ENCODE measurements at places on chromosomes 16 and 17.
A peak's percentile ranks its signal among the peaks of the same experiment; 100 is the strongest.

DNA sequence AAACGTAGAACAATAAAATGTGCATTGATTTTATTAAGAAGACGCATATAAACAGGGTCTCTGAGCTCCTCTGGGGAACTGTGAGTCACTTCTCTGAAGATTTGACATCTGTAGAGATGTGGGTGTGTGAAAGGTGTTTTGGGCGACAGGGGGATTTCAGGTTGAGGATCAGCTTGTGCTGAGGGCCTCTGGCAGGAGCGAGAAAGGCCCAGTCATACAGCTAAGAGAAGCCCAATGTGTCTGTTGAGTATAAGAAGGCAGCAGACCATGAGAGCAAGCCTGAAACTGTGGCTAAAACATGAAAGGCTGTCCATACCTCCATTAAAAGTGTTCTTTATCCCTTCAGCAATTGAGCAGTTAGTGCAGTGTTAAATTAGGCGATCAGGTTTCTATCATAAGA lies 406.5 kb upstream of the MON1B start:
- DNase-seq = no peak

- DNase-seq = no peak
These were observed 1104.1 kb downstream of the CDH11 start for GRCh38 chr16:64017796-64018195.

GRCh38 chr16:3726021-3726687 lies 8.8 kb upstream of the TRAP1 start:
- DNase-seq = no peak

GRCh38 chr16:4788489-4788889 lies 344 bp upstream of the SEPTIN12 start:
- DNase-seq = no peak

GRCh38 chr17:6421700-6422604 lies 13.0 kb downstream of the AIPL1 start:
- DNase-seq = peak; percentile 77

DNA sequence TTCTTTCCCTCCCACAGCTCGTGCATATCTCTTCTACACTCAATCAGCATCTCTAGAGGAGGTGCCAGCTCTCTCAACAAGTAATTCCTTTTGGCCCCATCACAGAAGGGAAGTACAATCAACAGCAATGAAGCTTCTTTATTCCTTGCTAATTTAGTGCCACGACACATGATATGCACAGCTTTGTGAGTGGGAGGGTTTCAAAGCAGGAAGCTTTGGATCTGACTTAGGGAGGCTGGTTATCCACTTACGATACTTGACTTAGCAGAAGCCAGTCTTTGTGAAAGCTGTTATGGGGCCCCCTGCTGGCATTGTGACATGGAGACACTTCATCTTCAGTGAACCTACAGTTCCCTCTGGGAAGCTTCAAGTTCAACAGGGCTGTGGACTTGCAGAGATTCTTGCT lies 81.0 kb downstream of the TMEM100 start:
- peak; percentile 44 for DNase-seq

GRCh38 chr17:81888988-81889595 lies 2.3 kb downstream of the ALYREF start:
- no peak for DNase-seq

DNA sequence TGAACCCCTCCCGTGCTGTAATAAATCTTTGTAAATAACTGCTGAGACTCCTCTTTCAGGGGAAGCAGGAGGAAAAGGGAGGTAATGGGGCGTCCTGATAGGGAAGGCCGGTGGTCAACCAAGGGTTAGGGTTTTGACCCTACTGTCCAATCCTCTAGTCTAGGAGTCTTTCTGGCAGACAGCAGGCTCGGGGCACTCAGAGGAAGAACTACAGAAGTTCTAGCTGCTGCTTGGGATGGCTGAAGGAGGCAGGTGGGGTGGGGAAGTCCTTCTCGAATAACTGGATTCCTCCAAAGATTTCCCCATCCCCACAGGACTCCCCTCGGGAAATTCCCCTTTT lies 387 bp upstream of the STARD3 start:
- DNase-seq = no peak

DNA sequence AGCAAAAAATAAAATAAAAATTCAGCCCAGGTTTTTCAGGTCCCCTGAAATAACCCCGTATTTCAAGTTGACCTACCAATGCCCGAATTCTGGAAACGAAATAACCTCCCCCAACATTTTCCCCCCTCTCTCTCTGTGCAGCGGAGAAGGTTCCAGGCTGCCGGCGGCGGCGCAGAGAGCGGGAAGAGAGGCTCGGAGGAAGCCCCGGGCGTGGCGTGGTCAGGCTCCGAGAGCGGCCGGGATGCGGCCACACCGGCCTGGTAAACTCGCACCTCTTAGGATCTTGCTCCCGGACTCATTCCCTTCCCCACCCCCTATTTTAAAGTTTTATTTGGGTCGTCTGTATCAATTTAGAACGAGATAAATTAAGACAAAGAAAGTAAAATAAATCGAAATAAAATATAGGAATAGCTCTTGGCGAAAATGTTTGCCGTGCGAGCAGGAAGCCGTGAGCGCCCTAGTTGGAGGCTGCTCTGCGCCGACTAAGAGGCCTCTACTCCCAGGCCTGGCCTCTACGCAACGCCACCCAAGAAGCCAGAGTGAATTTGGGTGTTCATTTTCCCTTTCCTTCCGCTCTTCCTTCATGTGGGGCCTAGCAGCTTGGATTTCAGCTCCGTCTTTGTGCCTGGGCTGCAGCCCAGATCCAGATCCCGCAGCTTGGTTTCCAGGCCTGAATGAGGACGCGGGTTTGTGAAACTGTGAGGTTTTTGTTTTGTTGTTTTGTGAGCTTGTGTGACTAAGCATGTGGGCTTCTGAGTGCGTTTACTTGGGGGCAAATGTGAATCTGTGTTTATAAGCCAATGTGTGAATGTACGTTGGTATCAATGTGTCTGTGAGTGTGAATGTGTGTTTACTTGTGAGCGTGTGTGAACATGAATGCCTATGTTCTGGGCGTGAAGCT lies 1.5 kb upstream of the HOXB6 start:
- no peak for DNase-seq

Measured in activated CD4-positive, alpha-beta T cell treated with anti-CD3 and anti-CD28 coated beads, Interleukin-2, amount 10 ng/mL, durations not matched to agents 7 days and 5 days (primary cell).